ENCODE measurements at places on chromosomes 13 and 19.

- DNase-seq: no peak
Observed at GRCh38 chr19:49932731-49933131, 3.4 kb upstream of the NUP62 start.

DNA sequence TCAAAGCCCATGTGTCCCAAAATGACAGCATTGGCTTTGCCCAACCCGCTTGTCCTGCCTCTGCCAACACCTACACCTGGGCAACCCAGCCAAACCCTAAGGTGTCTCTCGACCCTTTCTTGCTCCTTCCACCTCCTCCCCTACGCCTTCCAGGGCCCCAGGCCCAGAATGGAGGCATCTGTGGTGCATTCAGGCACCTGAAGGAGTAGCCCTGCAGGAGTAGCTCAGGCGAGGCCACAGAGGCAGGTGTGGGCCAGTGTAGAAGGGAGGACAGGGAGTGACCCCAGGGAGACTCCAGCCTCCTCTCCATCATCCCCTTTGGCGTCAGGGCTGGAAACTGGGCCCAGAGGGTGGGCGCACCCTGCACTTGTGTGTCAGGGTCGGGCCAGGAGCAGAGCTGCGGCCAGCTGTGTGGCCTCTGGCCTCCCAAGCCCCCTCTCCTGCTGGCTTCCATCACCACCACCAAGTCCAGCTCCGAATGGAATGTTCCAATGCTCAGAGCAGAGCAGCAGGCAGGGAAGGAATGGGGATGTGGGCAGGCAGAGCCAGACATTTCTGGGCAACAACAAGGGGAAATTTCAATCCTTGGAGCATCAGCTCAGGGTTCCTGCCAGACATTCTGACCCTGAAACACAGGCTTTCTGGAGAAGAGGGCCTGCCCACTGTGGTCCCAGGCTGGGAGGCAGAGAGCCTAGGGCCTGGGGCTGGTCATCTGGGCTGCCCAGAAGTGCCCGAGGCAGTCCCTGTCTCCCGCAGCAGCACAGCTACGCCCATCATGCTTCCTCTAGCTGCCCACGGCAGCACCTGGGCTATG, 16.4 kb downstream of the PLEKHF1 start:
- DNase-seq: no peak

DNA sequence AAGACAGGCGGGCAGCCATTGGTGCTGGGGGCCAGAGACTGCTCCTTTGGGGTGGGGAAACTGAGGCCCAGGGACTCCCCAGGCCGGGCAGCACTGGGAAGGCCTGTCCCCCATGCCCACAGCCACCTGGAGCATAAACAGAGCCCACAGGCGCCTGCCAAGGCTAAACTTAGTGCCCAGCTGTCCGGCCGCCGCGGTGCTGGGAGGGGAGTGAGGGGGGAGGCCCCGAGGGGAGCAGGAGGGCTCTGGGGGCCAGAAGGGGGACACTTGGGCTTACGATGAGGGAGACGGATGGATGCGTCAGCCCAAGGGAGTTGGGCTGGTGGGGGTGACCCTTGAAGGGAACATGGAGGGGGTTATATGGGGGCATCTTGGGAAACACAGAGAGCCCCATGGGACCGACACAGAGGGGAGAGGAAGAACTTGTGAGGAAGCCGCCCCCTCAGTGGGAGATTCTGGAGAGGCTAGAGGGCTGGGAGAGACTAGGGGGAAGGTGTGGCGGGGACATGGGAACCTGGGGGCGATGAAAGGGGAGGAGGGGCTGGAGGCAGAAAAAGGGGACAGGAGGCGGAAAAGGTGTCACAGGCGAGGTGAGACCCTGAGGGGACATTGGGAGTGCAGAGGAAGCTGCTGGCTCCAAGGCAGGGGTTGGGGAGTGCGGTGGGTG, 2.2 kb downstream of the CERS1 start:
- no peak for DNase-seq

DNA sequence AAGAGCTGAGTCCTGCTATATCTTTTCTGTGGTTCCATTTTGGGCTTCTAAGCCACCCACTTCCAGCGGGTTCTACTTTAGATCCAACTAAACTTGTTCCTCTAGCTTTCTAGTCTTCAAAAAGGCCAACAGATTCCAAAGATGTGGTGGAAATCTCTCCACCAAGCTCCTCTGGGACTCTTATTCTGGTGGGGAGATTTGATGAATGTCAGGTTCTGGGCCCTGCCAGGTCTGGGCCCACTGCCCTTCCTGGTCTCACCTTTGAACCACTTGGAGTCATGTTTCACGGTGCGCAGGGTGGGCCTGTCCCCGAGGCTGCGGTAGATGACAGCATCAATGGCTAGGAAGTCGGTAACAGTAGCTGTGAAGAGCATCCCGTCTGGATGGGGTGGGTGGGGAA, 4.8 kb downstream of the SEMA6B start:
- no peak for DNase-seq

DNA sequence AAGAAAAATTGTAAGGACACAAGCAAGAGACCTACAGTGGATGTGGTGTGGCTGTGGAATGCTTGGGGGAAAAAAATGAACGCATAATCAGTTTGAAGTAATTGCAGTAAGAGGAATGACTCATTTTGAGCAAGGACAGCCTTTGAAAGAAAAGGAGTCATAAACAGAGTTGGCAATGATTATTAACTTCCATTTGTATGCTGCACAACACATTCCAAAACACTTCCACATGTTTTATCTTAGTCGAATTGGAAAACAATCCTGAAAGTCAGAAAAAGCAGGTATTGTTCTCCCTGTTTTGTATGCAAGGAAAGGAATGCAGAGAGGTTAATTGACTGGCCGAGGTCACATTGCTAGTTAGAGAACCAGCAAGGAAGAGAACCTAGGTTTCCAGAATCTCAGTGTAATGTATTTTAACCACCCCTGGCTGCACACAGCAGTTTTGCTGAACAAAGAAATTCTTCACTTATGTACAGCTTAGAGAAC, 630.0 kb upstream of the MIR17HG start:
- DNase-seq: no peak

GRCh38 chr13:25249001-25249543, 38.2 kb downstream of the MTMR6 start:
- DNase-seq: peak; percentile 83

GRCh38 chr19:43544077-43544476, 11.1 kb downstream of the ZNF575 start:
- DNase-seq: no peak

- no peak for DNase-seq
Observed at GRCh38 chr19:1468274-1468820, 10.7 kb downstream of the C19orf25 start.

- DNase-seq: no peak
Observed at GRCh38 chr19:31979362-31979761, 366.0 kb upstream of the ZNF507 start.

- DNase-seq: no peak
Observed at GRCh38 chr13:98347756-98348155, 170.7 kb upstream of the RNF113B start.

GRCh38 chr13:75357576-75358289, 124.2 kb downstream of the TBC1D4 start:
- DNase-seq: peak; percentile 58
